ENCODE measurements at places on chromosomes 6 and 20.

GRCh38 chr6:149985481-149985937 is 21.8 kb downstream of the ULBP1 start:
- no peak for DNase-seq

- DNase-seq, result no peak
These were observed 62.7 kb upstream of the SULF2 start for GRCh38 chr20:47847884-47848485.

GRCh38 chr20:56437196-56437960 is 25.3 kb downstream of the CASS4 start:
- no peak for DNase-seq

GRCh38 chr6:89116702-89117101 is 1.2 kb downstream of the SRSF12 start:
- DNase-seq, result no peak

All from stimulated activated CD4-positive, alpha-beta T cell treated with anti-CD3 and anti-CD28 coated beads, Interleukin-4, amount 100 ng/mL, for 24 hours (primary cell).